ENCODE measurements at places on chromosomes 3 and 15. TPM values are rescaled to one million over a fixed set of nuclear protein-coding genes. Genes with fewer than 3 reads are reported as not detected.

Gene AP3B2
- 1.6 TPM for total RNA-seq

Gene TIGIT
- not detected for total RNA-seq

DNA sequence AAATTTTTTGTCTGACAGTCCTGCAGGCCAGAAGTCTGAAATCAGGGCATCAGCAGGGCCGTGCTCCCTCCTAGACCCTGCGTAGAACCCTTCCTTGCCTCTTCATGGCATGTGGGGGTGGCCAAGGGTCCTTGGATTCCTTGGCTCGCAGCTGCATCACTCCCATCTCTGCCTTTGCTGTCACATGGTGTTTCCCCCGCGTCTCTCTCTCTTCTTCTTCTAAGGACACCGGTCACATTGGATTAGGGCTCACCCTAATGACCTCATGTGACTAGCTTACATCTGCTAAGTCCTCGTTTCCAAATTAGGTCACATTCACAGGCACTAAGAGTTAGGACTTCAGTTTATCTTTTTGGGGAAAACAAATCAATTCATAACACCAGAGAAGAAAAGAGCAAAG, 12.0 kb downstream of the SLCO3A1 start:
- DNase-seq, result no peak
- H3K4me1 ChIP-seq, result peaks cover 15% of the 10 kb centered on the region
- no peaks in the 10 kb centered on the region for H3K27me3 ChIP-seq

- H3K4me1 ChIP-seq, result no peaks in the 10 kb centered on the region
- no peak overlapping the region for H3K4me3 ChIP-seq
- H3K27ac ChIP-seq, result no peak overlapping the region
These were observed 478.9 kb upstream of the GBE1 start for GRCh38 chr3:82240322-82240721.

- no peaks in the 10 kb centered on the region for H3K36me3 ChIP-seq
- H3K4me3 ChIP-seq, result no peak overlapping the region
- peaks cover 14% of the 10 kb centered on the region for H3K4me1 ChIP-seq
- no peaks in the 10 kb centered on the region for H3K27me3 ChIP-seq
- no peak for DNase-seq
These were observed 7.4 kb downstream of the TRANK1 start for GRCh38 chr3:36937492-36937891.

DNA sequence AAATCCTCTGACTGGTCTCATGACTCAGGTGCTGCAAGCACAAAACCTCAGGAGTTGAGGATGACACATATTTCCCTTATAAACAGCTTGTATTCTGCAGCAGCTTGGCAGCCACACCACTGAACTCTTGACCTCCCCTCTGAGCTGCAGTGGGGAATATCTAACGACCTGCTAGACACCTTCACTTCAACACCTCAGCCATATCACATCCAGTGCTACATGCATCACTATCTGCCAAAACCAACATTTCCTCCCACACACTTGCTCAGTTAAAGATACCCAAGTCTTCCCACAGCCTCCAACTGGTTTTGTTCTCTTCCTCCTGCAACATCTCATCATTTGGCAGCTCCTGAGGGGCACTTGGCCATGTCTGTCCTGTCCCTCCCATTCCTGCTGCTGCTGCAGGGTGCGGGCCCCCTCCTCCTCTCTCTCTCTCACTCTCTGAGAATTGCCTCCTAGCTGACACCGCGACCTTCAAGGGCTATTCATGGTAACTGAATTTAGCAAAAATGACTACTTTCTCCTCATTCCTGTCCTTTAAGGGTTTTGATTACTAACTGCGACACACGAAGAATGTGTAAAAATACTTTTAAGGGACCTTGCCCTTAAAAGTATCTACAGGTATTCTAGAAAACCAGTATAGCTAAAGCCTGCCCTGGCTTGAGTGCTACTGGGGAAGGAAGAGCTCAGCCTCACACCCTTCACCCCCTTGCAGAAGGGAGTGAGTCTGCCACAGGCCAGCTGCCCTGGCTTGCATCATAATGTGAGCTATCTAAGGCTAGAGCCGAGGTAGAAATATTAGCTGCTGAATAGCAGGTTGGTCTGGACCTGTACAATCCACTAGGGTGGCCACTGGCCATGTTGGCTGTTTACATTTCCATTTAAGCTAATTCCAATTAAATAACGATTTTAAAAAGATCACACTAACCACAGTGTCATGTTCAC, 5.0 kb upstream of the CCR9 start:
- H3K27ac ChIP-seq, result no peak overlapping the region
- H3K27me3 ChIP-seq, result no peaks in the 10 kb centered on the region
- H3K4me3 ChIP-seq, result no peak overlapping the region
